ENCODE measurements at places on chromosomes 2 and 18. TPM values are rescaled to one million over a fixed set of nuclear protein-coding genes. Genes with fewer than 3 reads are reported as not detected.

Gene C2orf78
- total RNA-seq = not detected

Gene MAL
- 4.9 TPM for total RNA-seq

Gene ERBB4
- 17.9 TPM for total RNA-seq

Gene COLEC11
- 2.7 TPM for total RNA-seq

Gene CCDC142
- 36.7 TPM for total RNA-seq

Gene SRD5A2
- 6.9 TPM for total RNA-seq

Gene RPRM
- total RNA-seq = 10.5 TPM

Gene FAM110C
- 3.9 TPM for total RNA-seq

Measured in camera-type eye (tissue), 1 donor.